Esophagus squamous epithelium (tissue), 5 donors: ENCODE measurements at places on chromosomes 13 and 19.

GRCh38 chr13:39840201-39840600 lies 184.7 kb downstream of the COG6 start:
- DNase-seq: no peak

DNA sequence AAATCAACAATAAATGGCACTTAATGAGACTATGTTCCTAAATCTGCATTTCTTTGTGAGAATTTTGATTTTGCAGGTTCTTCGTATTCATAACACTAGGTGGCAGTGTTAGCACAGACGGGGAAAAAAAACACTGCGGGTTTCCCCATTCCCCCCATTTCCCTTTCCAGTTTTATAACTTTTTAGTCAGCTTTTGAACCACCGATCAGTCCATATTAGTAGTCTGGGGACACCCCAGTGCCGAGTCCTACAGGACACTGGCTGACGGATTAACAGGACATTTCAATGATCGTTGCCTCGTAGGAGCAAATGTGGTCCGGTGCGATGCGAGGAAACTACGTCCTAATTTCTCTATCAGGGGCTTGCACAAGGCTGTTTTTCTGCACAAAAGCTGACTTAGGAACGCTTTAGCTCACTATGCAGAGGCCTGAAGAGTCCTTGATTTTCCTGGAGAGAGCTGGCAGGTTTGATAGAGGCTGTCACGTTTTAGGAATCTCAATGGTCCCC lies 234.3 kb downstream of the LMO7 start:
- DNase-seq: no peak

GRCh38 chr13:31963631-31964030 lies 67.9 kb upstream of the FRY start:
- no peak for DNase-seq

GRCh38 chr19:12778905-12779161 lies 3.5 kb upstream of the HOOK2 start:
- no peak for DNase-seq

- DNase-seq: no peak
Observed at GRCh38 chr13:98528663-98529064, 48.2 kb downstream of the STK24 start.

DNA sequence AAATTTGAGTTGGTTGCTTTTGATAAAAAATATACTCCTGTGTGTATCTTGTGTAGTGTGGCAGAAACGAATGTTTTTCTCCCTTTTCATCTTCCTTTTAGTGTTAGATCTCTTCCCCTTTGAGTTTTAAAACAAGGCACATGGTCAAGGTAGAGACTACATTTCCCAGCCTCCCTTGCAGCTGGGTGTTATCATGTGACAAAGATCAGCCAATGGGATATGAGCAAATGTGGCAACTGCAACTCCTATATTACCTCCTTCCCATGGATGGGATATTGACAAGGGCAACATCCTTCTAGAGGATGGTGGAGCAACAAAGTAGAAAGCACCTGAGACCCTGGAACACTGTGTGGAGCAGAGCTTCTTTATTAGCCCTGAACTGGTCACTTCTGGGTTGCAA lies 42.4 kb downstream of the ADGRE3 start:
- DNase-seq: no peak

DNA sequence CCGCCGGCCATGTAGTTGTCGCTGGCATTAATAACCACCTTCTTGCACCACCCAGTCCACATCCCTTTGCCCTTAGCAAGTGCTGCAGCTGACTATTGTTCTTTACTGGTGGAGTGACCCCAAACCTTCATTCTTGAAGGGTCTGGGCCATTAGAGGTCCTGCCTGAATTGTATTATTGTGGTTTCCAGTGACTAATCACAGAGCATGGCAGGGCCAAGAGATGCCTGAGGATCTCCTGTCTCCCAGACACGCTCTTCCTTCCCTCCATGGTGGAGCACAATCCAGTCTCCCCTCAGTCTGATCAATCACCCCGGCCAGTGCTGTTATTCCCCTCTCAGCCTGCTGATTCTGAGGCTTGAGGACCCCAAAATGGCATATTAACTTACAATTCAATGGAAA lies 39.0 kb downstream of the C1QTNF9 start:
- no peak for DNase-seq

DNA sequence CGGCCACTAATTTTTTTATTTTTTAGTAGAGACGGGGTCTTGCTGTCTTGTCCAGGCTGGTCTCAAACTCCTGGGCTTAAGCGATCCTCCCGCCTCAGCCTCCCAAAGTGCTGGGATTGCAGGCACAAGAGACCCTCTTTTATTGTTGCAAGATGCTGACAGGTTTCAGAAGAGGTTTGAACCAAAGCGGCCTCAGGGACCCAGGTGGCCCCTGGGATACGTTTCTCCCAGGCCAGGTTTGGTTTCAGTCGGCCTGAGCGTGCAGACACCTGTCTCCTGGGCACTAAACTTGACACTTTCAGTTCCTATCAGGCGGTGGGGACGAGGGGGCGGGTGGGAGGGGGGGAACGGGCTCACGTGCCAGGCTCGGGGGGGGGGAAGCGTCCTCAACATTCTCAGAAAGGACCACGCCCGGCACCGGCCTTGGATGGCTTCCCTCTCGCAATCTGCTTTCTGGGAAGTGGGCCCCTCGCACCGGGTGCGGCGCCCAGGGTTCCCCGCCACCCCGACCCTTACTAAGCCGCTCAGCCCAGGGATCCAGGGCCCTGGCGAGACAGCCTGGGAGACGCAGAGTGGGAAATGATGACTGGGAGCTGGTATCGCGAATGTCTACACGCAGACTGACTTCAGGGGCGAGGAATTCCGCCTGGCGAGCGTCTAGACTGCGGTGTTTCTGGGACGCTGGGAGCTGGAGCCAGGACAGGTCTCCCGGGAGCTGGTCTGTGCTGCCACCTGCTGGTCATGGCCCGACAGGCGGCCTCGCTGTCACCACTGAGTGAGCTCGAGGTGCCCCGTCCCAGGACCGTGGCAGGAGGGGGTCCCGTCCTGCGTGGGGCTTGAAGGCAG lies 91.6 kb downstream of the GNG7 start:
- no peak for DNase-seq

- no peak for DNase-seq
Observed at GRCh38 chr19:49635530-49636232, 4.3 kb downstream of the RRAS start.
